HL-60 (cell line): ENCODE measurements at places on chromosomes 11 and 22.

DNA sequence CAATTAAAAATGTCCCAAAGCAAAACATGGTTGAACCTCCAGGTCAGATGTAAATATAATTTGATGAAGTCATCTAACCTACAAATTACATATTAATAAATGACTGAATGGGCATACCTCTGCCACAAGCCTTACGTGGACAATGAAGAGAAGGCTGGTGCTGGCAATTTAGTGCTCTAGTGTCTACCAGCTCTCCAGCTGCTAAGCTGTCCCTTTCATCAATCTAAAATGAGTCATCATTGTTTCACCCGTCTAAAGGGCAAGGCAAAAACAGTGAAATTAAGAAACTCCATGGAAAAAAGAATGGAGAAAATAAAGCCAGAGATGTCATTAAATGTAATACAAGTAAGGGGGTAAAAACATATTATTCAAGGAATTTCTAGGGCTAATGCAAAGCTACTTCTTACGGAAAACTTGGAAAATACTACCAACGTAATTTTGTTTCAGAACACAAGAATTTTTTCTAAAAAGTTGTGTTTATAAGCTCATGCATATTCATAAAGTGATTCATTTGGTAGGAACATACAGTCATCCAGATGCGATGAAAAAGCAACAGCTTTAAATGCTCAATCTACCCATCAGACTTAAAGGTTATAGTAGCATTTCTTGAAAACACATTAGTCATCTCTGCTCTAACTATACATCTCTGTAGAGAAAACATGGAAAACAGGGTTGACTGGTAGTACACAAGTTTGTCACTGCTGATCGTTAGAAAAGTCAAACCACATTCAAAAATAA, 71.5 kb downstream of the SIK3 start:
- peak; percentile 35 for DNase-seq

- no peak for DNase-seq
Observed at GRCh38 chr11:105960252-105961245, 61.5 kb downstream of the MSANTD4 start.

DNA sequence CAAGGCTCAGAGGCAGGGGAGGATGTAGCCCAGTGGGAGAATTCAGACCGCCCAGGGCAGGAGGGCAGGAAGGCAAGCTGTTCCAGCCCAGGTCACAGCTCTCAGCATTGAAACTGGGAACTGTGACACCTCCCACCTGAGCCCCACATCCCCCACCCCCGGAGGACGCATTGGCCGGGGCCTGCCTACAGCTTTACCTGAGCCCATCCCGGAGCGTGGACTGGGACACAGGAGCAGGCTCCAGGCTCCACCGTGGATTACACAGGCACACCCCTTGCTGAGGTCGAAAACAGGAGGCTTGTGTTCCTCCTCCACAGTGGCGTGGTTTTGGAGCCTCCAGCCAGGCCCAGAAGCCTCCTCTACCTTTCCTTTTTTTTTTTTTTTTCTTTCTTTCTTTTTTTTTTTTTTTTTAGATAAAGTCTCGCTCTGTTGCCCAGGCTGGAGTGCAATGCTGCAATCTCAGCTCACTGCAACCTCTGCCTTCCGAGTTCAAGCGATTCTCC, 9.1 kb upstream of the PGA3 start:
- no peak for DNase-seq

GRCh38 chr11:19091366-19091765, 25.6 kb upstream of the ZDHHC13 start:
- no peak for DNase-seq

DNA sequence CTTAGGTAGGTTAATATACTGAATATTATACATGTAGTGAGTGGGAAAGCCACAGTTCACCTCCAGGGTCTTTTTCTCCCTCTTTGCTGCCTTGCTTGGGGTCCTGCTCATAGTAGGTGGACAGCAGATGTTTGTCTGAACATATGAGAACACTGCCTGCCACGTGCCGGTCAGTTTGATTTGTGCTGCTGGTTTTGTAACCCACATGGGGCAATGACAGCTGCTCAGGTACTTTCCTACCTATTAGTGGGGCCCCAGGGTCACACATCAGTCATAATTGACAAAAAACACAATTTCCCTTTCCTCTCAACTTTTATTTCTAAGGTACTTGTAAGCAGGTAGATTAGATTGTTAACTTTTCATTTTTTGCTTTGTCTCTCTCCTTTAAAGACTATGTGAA, 43.8 kb downstream of the BMAL1 start:
- no peak for DNase-seq

DNA sequence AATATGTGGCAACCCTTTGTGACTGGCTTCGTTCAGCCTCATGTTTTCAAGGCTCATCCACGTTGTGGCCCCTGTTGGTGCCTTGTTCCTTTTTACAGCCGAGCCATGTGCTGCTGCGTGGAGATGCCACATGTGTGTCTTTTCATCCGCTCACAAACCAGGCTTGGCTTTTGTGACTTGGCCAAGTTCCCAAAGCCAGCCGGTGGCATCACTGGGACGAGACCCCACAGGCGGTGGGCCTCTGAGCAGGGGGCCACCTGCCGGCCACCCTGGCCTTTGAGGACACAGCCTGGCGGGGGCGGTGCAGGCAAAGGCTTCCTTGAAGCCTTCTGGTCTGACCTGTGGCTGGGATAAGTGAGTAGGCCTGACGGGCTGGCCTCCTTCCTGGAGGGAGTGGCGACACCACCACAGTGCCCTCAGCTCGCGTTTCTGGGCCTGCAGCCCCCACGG, 10.5 kb downstream of the GRK2 start:
- DNase-seq = peak; percentile 96

DNA sequence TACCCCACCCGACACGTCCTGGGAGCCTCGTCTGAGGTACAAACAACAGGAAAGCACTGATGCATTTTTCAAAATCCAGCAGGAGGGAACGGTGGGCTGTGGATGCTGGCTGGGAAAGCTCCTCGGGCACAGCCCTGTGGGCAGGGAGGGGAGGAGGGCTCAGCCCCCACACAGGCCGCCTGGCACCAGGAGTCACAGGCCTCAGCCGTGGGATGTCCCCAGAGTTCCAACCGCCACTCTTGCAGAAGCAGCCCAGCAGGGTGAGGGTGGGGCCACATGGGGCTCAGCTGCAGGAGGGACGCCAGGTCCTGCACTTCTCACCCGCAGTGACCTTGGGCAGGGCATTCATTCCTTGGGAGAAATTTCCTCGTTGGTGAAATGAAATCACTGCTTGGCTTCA, 274.6 kb downstream of the BRD1 start:
- DNase-seq = no peak

DNA sequence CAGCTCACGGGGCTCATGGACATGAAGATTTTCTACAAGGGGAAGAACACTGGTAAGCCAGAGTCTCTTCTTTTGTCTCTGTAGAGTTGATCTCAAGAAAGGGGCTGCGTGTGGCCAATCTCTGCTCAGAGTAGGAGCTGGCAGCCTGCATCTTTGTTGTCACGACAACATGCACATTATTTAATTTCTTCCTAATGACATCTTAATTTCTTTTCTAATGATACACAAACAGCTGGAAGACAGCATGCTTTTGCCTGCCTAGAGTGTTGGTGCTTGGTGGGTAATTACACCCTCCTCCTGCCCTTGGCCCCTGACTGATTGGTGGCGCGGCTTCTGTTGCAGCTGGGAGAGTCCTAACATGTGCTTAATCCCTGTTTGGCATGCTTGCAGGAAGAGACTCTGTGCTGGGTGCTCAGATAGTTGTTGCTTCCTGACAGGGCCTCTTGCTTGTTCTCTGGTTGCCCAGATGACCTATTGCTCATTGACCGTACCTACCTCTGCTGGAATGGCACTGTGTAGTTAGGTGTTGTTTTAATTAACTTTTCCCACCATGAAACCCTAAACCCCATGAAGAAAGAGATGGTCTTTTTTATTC, 106.9 kb upstream of the SORL1-AS1 start:
- DNase-seq = no peak

DNA sequence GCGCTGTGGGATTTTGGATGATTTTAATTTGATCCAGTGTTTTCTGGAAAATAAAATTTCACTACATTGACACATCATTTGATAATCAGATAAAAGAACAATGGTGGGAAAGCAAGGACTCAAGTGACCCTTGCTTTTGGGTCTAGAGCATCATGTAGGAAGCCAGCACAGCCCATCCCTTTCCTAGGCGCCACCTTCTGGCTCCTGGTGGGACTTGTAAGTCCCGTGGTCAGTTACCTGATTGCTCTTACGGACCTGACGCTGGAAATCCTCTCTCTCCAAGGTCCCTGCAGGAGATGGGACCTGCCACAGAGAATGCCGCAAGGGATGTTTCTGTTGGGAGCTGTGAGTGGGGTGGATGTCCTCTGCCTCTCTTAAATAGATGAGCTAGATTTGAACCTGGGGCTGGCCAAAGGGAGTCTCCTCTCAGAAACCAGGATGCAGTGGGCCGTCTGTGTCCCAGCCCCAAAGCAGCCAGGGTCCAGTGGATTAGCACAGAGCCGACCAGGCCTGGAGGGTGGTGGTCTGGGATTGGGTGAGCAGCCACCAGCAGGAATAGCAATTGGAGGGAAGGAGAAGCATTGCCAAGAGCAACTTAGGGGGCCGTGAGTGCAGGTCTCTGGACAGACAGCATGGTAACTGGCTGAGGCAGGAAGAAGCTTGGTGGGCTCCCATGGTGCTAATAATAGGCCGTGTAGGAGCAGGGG, 21.7 kb downstream of the TIMP3 start:
- DNase-seq = peak; percentile 27

DNA sequence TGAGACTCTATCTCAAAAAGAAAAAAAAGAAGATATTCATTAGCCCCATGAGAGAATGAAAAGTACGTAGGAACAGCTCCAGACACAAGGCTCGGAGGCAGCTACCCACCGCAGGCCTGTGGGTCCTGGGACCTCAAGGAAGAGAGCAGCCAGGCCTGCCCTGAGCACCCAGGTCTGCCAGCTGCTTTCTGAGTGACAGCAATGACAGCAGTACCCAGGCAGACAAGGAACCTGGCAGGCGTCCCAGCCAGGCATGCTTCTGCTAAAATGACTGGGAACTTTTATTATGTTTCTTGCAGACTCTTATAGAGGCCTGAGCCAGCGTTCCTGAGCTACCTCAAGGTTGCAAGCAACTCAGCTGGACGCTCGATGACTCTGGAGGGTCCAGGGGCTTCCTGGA, 31.6 kb downstream of the CPT1A start:
- DNase-seq = no peak

GRCh38 chr11:9489080-9489765, 28.4 kb downstream of the ZNF143 start:
- no peak for DNase-seq

- no peak for DNase-seq
Observed at GRCh38 chr11:26621132-26621531, 49.1 kb upstream of the MUC15 start.

GRCh38 chr11:80383655-80384054, 942.8 kb upstream of the TENM4 start:
- no peak for DNase-seq

GRCh38 chr11:63940786-63941185, 2.0 kb downstream of the NAA40 start:
- no peak for DNase-seq

- peak; percentile 11 for DNase-seq
Observed at GRCh38 chr11:61477727-61478148, 30.8 kb upstream of the LRRC10B start.

GRCh38 chr11:72951193-72951592, 137.0 kb downstream of the ATG16L2 start:
- peak; percentile 87 for DNase-seq

GRCh38 chr11:65321828-65322485, 7.3 kb downstream of the CDC42EP2 start:
- DNase-seq = no peak

DNA sequence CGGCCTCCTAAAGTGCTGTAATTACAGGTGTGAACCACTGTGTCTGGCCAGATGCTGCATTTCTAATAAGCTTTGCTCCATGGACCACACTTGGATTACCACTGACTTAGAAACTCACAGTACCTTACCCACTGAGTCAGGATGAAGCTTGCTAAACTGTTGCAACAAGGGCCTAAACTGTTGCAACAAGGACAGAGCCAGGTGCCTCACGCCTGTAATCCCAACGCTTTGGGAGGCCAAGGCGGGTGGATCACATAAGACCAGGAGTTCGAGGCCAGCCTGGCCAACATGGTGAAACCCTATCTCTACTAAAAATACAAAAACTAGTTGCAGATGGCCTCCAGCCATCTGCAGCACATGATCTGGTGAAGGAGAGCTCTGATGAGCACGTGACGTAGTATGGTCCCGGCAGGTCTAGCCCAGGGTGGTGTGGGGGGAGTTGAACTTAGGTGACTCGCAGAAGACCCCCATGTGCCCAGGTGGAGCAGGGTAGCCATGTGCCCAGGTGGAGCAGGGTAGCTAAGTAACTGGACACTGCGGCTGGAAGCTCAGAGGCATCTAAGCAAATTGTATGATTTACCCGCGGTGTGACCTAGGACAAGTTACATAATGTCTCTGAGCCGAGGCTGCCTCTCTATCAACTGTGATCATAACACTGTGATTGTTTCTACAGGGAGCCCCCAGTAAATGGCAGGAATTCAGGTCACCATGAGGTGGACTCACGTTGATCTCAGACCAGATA, 8.4 kb downstream of the SLC25A45 start:
- no peak for DNase-seq

DNA sequence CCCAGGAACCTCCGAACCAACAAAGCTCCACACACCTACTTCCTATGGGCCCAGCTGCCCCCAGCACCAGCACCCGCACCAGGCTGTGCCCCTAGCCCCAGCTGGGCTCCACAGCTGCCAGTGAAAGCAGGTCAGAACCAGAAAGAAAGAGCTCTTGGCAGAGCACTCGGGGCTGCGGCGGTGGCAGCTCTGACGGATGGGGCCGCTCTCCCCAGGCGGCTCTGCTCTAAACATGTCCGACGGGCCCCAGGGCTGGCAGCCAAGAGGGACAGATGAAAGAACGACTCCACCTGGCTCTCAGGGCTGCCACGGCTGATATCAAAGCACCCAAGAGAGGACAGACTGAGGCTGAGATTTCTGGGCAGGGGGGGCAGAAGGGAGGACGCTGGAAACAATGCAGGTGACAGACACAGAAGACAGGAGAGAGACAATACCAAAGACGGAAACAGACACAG, 25.7 kb downstream of the LRFN4 start:
- no peak for DNase-seq

DNA sequence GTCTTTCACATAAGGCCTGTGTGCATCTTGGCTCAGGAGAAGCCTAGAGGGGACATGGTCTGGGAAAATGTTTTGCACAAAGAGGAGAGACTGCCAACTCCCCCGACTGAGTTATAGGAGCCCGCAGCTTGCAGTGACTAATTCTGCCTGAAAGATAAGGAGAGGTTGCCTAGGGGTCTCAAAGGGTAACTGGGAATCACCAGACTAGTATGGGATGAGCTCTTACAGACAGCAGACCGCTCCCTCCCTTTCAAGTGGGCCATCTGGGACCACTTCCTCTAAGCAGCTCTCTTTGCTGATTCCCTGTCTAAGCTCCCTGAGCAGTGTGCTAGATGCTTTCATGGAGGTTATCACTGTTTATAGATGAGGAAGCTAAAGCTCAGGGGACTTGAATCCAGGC, 105.1 kb downstream of the TENM4 start:
- no peak for DNase-seq

DNA sequence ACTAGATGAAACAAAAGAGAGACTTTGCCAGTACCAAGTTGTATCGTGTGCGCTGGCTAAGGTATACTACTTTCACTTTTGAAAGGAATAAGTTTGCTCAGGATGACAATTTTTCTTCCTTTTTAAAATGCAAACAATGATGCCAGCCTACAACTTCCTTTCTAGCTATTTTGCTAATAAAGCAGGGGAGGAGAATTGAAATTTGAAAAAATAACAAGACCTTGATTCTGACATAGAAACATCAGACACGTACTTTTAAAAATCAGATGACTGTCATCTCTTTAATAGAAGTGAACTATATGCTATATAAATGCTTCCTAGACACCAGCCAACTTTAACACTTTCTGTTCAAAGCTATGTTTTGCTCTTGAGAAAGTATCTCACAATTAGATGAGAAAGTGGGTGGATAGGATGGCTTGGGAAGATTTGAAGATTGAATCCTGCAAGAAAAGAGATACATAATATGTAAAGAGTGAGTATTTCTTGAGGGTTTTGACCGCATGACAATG, 41.7 kb upstream of the BLID start:
- DNase-seq = no peak
